CD4-positive, alpha-beta memory T cell (primary cell): ENCODE measurements at places on chromosomes 5 and 9. TPM values are rescaled to one million over a fixed set of nuclear protein-coding genes. Genes with fewer than 3 reads are reported as not detected.

RMRP gene
- polyA plus RNA-seq, result not detected

GRCh38 chr5:156670615-156671014 lies 179.5 kb upstream of the PPP1R2B start:
- DNase-seq, result no peak

- no peak for DNase-seq
Measured at GRCh38 chr9:130914417-130915095, 17.9 kb upstream of the QRFP start.

- DNase-seq, result no peak
Measured at GRCh38 chr5:59769041-59769360, 124.5 kb downstream of the PDE4D start.

GRCh38 chr9:89538871-89539270 lies 41.0 kb upstream of the SEMA4D start:
- no peak for DNase-seq

GRCh38 chr5:82183828-82184227 lies 94.3 kb downstream of the RPS23 start:
- DNase-seq, result no peak
